Thoracic aorta (tissue), 2 donors: ENCODE measurements at places on chromosomes 2 and 18.

GRCh38 chr2:233531955-233532354 lies 34.6 kb downstream of the USP40 start:
- no peak for DNase-seq

GRCh38 chr2:191019376-191019775 lies 5.4 kb upstream of the STAT1 start:
- no peak for DNase-seq

DNA sequence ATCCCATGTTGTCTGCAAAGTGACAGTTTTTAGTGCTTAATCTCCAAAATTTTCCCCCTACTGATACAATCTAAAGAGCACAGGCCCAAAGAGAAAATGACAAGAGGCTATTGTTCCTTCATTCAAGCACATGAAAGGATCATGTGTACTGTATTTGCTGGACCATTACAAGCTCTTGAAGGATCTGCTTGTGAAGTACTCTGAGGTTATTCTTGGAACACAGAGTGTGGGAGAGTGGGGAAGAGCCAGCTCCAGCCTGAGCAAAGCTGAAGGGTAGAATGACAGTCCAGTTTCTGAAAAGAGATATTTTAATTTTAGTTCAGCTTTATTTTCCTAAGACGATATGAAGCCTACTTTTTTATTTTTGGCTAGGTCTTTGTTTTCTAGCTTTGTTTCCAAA lies 112.2 kb downstream of the GALNT3 start:
- DNase-seq, result no peak

GRCh38 chr2:37337620-37338280 lies 6.7 kb upstream of the QPCT start:
- no peak for DNase-seq
